ENCODE measurements at places on chromosomes 2 and 18.

DNA sequence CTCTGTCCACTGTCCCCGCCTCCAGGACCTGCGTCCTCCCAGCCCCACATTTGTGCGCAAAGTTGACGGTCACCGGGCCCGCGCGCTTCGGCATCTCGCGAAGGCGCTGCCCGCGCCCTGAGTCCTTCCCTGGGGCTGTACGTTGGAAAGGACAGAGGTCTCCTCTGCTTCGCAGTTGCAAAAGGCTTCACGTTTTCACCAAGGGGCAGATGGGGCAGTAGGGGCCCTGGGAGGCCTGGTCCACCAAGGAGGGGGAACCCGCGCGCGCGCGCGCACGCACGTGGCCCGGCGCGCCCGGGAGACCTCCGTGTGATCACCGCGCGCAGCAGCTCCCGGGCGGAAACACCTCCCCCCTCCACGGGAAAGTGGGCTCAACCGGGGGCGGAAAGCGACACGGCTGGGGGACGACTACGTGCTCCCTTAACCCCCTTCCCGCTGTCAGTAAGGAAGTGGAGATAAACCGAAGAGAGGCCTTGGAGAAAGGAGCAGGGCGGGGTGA lies 21.9 kb downstream of the TEX44 start:
- no peak for DNase-seq

DNA sequence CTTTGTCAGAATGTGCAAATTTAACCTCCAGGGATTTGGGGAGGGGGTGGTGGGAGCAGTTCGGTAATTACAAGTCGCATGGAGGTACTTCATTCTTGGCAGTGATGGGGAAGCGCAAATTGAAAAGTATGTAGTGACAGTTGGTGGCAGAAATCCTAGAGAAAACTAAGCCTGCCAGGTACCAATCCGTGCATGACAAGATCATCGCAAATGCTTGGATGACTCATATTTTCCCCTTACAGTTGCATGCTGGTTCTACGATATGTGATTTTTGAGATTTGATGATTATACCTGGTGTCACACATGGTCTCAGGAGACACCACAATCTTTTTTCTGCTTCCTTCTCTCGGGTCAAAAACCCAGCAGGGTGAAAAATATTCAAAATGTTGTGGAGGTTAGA lies 479.7 kb upstream of the ID2 start:
- no peak for DNase-seq

DNA sequence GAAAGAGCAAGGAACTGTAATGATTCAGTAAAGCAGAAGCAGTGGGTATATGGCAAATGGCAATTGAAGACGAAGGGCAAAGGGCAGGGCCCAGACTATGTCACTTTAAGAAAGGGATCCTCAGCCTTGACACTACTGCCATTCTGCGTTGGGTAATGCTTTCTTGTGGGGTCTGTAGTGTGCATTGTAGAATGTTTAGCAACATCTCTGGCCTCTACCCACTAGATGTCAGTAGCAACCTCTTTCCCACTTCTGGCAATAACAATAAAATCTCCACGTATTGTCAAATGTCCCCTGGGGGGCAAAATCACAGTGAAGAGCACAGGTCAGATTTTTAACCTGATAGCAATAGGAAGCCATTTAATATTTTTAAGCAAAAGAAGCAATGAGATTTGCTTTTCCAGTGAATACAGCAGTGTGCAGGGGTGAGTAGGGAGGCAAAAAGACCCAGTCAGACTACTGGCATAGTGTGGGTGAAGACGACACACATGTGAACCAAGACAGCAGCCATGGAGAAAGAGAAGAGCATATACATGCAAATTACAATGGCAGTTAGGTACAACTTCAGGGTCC lies 209.5 kb downstream of the DYM start:
- DNase-seq: peak; percentile 39

GRCh38 chr2:14567561-14567960 lies 65.0 kb upstream of the LRATD1 start:
- peak; percentile 39 for DNase-seq

DNA sequence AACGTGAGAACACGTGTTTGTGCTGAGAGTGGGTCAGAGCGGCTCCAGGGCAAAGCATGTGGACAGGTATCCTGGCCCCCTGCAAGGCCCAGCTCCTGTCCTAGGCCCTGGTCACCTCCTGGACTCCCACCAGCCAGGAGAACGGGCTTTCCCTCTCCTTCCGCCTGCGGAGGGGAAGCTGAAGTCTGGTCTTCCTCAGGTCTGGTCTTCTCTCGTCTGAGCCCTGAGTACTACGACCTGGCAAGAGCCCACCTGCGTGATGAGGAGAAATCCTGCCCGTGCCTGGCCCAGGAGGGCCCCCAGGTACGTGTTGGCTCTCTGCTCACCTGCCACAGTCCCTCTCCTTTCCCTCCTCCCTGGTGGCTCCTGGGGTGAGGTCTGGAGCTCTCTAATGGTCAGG lies 963 bp downstream of the GNLY start:
- DNase-seq: no peak

DNA sequence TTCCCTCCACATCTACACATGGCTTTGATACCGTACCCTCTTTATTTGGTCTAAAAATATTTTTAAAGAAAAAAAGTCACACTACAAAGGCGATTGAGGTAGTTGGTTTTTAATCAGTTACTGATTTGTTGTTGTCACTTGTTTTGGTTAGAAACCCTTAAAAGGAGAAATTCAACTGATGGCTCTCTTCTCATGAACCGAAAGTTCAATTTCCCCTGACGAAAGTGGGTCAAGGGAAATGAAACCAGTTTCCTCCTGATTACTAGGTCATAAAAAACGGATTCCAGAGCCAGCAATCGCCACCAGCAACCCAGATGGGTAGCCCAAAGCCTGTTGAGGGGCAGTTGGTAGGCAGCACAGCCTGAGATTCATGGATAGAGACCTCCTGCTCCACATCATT lies 63.2 kb downstream of the DLGAP1 start:
- no peak for DNase-seq

DNA sequence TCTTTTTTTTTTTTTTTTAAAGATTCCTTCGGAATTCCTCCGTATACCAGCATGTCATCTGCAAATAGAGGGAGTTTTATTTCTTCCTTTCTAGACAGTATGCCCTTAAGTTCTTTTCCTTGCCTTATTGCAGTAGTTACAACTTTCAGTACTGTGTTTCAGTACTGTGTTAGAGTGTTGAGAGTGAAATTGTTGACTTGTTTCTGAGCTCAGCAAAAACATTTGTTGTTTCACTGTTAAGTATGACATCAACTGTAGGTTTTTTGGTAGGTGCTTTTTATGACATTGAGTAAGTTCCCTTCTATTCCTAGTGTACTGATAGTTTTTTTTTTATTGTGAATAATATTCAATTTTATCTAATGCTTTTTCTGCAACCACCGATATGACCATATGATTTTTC lies 43.9 kb downstream of the ACVR2A start:
- DNase-seq: no peak

DNA sequence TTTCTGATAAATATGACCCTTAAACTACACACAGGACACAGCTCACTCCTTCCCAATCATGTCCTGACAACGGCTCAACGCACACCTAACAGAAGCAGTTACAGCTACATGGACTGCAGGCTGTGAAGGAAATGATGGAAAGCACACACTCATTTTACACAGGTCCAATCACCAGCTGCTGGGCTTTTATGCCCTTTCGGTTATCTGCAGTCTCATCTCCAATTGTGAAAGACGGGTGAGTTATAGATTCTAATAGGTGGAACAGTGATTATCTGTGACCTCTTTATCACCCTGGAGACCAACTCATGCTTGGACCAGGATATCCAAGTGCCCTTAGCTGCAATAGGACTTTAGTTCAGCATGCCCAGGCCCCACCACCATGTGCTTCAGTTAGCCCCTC lies 110.4 kb upstream of the CREB1 start:
- DNase-seq: no peak

DNA sequence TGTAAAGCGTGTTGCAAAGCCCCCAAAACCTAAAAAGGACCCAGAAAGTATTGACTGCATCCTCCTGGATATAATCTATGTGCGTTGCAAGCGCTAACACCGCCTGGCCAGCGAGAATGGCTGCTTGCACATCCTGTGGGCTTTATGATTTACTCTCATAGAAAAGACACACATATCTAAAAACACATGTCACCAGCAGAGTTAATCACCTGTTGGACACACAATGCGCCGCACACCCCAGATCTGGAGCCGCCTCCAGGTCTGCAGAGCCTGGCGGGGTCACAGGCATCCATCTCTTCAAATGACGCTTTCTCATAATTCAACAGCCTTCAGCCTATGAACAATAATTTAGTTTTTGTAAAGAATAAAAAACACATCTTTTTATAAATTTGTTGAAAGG lies 186.5 kb downstream of the RTP5 start:
- no peak for DNase-seq

GRCh38 chr2:172039011-172039704 lies 39.4 kb downstream of the METAP1D start:
- no peak for DNase-seq

GRCh38 chr2:219475697-219476651 lies 22.7 kb upstream of the GMPPA start:
- peak; percentile 82 for DNase-seq

DNA sequence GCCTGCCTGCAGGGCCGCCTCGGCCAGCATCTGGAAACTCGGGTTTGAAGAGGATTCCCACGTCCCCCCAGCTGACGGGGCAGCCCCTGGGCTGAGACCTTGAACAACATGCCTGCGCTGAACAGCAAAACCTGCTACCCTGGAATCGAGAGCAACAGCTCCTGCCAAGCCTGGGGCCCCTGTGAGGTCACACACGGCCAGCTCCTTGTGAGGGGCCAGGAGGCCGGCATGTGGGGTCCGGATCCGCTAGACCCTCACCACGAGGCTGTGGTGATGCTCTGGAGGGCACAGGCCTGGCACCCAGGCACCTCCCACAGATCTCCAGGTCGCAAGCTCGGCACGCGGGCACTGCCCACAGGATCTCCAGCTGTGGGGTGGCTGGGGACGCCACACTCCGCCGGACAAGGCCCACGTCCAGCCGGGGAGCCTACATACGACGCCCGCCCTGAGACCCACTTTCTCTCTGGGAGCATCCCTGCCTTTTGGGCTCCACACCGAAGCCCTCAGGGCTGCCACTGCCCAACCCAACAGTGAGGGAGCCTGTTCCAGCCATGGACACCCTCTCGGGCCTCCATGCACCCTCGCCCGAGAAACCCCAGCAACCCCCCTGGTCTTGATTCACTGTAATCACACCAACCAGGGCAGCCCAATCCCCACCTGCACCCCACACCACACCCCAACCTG lies 34.1 kb downstream of the SLC66A2 start:
- no peak for DNase-seq

DNA sequence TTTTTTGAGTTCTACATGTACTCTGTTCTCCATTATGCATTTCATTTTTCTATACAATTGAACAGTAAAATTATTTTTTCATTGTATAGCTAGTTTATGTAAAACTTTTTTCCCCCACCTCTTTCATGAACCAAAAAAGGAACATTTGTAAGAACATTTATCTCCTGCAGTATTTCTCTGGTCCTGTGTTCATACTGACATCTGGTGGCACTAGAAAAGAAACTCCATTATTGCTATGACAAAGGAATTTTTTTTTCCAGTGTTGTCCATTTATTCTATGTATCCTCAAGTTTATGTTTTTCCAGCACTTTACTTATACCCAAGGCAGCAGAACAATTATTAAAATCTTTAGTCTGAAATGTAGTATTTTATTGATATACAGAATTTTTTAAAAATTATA lies 27.4 kb upstream of the CHAC2 start:
- peak; percentile 39 for DNase-seq

GRCh38 chr2:149040451-149040850 lies 2.0 kb downstream of the LYPD6B start:
- no peak for DNase-seq

DNA sequence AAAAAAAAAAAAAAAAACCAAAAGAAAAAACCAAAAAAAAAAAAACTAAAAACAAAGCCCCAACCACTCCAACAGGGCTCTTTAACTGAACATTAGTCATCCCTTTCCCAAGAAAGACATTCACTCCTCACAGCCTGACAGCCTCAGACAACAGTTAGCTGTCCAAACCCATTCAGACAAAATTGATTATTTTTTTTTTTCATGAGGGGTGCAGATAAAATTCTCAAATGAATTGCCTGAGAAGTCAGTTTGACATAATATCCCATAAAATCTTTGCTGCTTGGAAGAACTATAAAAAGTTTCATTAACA lies 206.1 kb upstream of the REV1 start:
- DNase-seq: peak; percentile 52

DNA sequence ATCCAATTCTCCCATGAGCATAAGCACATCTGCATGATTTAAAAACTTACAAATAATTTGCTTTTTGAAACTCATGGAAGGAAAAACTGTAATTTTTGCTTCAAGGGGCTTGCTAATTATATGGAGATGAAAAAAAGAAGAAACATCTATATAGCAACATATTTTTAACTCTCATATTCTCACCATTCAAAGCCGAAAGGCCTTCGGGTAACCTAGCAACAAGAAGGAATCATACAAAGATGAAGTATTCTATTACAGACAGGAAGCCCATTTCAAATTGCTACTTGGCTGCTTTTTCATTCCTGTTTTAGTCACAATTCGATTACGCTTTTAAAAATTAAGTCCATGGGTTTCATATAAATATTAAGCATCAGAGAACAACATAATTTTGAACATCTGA lies 39.2 kb upstream of the RNU4ATAC start:
- DNase-seq: no peak
